ENCODE measurements at places on chromosomes 5 and 9.
A peak's percentile ranks its signal among the peaks of the same experiment; 100 is the strongest.

DNA sequence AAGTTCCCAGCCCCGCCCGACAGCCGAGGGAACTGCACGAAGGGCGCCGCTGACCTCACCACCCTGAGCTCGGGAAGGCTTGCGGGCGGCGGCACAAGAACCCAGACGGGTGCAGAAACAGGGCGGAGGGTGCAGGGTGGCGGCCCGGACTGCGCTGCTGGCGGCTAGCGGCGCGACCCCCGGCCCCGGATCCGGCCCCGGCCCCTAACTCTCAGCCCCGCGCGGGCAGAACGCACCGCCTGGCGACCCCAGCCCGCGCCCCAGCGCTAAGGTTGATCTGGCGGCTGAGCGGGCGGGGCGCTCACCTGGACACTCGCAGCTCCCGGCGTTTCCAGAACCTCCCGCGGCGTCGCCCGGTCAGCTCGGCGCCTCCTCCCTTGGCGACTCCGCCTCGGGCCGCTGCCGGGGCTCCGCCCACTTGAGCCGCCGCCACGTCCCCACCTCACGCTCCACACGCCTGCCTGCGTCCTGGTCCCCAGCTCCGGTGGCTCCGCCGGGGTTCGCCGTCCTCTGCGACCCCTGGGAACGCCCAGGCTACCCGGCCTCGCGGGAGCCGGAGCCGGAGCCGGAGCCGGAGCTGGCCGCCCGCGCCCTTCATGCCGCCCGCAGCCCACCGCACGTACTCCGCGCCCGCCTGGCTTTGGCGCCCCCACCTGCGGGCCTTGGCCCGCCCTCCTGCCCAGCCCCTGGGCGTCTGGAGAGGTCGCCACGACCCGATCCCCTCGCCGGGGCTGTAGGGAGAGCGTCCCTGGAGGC, at the start of gene P4HA2:
Gene P4HA2 (minus strand): TSS at position 369 of the 756 bp plus-strand sequence. CDS start 9,227 bp downstream, outside the sequence.
- DNase-seq: peak; percentile 65

DNA sequence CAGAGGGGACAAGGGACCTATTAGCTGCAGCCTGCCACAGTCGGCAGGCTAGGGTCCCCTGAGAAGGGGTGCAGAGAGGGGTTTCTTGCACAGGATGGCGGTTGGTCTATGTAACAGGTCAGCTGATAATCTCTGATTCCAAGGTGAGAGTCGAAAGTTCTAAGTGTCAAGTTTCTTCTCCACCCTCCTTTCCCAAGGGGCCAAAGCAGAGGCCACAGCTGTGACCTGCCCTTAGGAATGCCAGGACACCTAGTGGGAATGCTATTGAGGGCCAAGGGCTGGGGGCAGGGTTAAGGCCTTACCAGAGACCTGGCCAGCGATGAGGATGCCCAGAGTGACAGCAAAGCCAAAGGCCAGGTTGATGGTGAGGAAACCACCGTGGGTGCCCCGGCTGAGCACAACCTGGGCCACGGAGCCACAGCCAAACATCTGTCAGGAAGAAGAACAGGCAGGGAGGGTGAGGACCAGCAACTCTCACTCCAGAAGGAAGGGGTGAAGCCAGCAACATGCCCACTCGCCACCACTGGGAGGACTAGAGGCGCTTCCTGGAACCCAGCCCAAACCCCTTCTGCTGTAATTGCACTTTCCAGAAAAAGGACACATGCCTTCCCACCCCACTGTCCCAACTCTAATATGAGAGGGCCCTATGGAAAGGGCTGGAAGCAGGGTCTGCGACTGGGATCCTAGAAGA, 3.8 kb downstream of the AQP3 start:
- no peak for DNase-seq

- no peak for DNase-seq
These were observed 45.9 kb upstream of the NRARP start for GRCh38 chr9:137347928-137348327.

DNA sequence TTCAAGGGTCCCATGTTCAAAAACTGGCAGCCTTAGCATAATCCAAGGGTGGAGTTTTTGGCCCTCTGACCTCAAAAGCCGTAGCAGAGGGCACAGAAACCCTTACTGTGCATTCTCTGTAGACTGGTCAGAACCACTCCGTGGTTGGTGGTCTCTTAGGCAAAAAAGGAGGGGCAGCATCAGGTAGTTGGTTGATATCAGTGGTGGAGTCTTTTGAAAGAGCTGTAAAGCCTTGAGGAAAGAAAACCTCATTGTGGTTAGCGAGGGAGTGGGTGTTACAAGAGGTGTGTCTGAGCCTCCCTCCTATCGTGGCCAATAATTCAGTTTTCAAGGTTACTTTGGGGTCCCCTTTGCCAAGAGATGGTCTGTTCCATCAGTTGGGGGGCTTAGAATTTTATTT, 40.9 kb downstream of the ARHGEF28 start:
- no peak for DNase-seq

GRCh38 chr9:72133365-72134035, 15.7 kb upstream of the GDA start:
- DNase-seq: no peak

DNA sequence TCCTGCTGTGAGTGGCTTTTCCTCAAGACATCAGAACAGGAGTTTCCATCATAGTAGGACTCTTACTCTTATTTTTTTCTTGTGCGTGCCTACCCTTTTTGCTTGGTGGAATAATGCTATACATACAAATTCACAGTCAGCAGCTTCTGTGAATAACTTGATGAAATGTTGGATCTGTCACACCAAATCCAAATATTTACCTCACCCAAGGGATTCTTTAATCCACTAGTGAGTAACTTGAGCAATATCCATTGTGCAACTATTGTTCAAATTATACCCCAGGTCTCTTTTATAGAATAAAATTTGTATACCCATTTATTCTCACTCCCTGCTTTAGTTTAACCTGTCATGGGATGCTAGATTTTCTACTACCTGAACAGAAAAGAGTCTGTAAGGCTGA, 1078.3 kb upstream of the EDIL3 start:
- DNase-seq: no peak

GRCh38 chr5:134547999-134548658, 22.7 kb downstream of the JADE2 start:
- DNase-seq: no peak
